Endothelial cell of umbilical vein (primary cell): ENCODE measurements at places on chromosomes 1 and 21. TPM values are rescaled to one million over a fixed set of nuclear protein-coding genes. Genes with fewer than 3 reads are reported as not detected.

The C1orf185 gene
- polyA plus RNA-seq, result not detected in 2 replicates

The REN gene
- 0.11 TPM in 1 of 2 replicates, not detected in the other for polyA plus RNA-seq

The TINAGL1 gene
- polyA plus RNA-seq, result 477 and 555 TPM in 2 replicates

- H3K27me3 ChIP-seq, result no peaks in the 10 kb centered on the region
- H3K4me3 ChIP-seq, result no peak overlapping the region
- H3K4me1 ChIP-seq, result no peaks in the 10 kb centered on the region
- DNase-seq, result no peak
- H3K27ac ChIP-seq, result no peak overlapping the region
- H3K36me3 ChIP-seq, result no peaks in the 10 kb centered on the region
Observed at GRCh38 chr1:89170170-89171066, 5.4 kb downstream of the GBP7 start.

DNA sequence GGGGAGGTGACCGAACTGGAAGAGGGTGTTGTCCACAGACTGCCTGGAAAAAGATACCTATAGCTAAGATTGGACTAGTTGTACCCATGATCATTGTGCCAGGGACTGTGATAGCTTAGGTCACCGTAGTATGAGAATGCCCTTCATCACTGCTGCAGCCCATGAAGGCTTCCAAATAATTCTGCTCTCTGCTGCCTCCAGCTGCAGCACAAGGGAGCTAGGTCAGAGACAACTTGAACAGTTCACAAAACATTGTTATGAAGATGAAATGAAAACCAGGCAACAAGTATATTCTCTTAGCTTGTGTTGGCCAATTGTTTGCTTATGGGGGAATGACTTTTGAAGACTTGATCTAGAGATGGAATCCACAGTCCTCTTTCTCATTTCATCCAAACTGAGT lies 246.7 kb downstream of the MRPL39 start:
- no peak overlapping the region for H3K27ac ChIP-seq
- H3K4me1 ChIP-seq, result no peaks in the 10 kb centered on the region
- no peaks in the 10 kb centered on the region for H3K36me3 ChIP-seq
- DNase-seq, result no peak

DNA sequence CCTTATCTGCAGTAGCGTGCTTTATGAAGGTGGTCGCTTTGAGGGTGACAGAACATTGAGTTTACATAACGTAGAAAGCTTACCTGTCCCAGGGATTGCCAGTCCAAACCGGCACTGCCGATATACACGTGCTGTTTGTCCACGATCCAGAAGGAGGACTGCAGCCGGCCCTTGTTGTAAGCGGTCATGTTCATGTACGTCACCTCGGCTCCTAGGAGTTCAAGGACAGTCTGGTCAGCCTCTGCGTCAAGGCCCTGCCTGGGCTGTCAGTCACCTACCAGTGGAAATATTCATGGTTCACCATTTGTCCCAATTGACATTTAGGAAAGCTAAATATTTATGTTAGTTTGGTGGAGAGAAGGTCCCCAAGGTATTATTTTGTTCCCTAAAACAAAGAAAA lies 221.0 kb upstream of the MAP1LC3C start:
- no peaks in the 10 kb centered on the region for H3K4me1 ChIP-seq
- no peak overlapping the region for H3K27ac ChIP-seq
- H3K4me3 ChIP-seq, result no peak overlapping the region
- H3K36me3 ChIP-seq, result no peaks in the 10 kb centered on the region

DNA sequence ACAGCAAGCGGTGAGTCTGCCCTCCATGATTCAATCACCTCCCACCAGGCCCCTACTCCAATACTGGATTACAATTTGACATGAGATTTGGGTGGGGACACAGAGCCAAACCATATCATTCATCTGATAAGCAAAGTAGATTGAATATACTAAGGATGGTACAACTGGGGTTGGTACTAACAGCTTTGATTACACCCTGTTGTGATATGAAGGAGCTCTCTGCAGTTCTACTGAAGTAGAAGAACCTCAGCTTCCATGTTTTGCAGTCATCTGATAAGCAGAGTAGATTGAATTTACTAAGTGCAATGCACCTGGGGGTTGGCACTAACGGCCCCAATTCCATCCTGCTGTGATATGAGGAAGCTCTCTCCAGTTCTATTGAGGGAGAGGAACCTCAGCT lies 31.1 kb downstream of the RWDD3 start:
- H3K4me1 ChIP-seq, result no peaks in the 10 kb centered on the region
- no peaks in the 10 kb centered on the region for H3K36me3 ChIP-seq
- no peak overlapping the region for H3K27ac ChIP-seq
- no peak for DNase-seq

DNA sequence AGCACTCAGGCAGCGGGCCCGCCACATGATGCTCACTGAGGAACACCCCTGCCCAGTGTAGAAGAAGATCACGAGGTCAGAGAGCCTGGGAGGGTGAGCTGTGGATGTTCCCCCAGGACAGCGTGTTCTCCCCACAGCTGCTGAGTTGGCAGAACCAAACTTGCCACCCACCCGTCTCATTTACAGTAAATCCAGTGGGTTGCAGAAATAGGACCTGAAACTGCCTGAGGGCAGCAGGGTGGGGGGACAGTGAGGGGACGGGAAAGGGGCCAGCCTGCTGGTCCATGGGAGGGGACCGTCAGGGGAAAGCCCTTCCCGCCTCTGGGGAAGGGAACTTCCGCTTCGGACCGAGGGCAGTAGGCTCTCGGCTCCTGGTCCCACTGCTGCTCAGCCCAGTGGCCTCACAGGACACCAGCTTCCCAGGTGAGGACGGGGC lies at the start of gene C1QB:
Gene C1QB, plus strand, starts transcription at position 356 of the 436 bp plus-strand sequence. CDS start 6,227 bp downstream, outside the sequence.
- no peak within 1 kb of the TSS for H3K27ac ChIP-seq
- H3K27me3 ChIP-seq, result peaks cover 9% of the 10 kb centered on the region
- DNase-seq, result no peak
- no peaks in the 10 kb centered on the region for H3K4me1 ChIP-seq
- no peak within 1 kb of the TSS for H3K4me3 ChIP-seq

DNA sequence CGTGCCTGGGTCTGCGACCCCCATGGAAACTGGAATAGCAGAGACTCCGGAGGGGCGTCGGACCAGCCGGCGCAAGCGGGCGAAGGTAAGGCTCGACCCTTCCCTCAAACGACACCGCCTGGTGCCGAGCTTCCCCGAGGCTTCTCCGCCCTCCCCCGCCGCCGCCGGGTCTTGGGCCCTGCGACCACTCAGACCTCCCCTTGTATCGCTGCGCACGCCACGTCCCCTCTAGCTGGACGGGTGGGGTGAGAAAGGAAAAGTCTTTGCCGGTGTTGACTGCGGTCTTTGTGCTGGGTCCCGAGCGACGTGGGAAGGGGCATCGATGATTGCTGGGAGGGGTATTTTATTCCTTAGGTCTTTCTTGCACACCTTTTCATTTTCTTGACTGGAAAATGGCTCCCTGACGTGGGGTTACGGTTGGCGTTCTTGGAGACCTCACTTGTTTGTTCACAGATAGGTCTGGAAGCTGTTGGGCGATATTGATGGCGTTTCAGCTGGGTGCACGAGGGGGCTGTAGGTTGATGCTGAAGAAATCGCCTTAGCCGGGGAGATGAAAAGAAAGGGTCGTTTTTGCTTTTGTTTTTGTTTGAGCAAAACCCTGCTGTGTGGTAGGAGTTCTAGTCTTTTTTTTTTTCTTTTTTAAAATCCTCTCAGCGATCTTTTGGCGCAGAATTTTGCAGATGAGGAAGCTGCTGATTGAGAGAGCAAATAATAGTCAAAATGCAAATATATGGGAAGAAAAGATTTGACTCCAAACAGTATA lies 776 bp downstream of the KDM1A start:
- H3K4me1 ChIP-seq, result peaks cover 8% of the 10 kb centered on the region
- H3K27ac ChIP-seq, result peak overlapping the region; percentile 51
- no peaks in the 10 kb centered on the region for H3K27me3 ChIP-seq
- peak; percentile 70 for DNase-seq
- no peaks in the 10 kb centered on the region for H3K36me3 ChIP-seq

GRCh38 chr1:1069056-1069710 lies 4.9 kb downstream of the RNF223 start:
- no peaks in the 10 kb centered on the region for H3K27me3 ChIP-seq
- H3K4me3 ChIP-seq, result no peak overlapping the region
- peak; percentile 40 for DNase-seq
- H3K27ac ChIP-seq, result no peak overlapping the region

DNA sequence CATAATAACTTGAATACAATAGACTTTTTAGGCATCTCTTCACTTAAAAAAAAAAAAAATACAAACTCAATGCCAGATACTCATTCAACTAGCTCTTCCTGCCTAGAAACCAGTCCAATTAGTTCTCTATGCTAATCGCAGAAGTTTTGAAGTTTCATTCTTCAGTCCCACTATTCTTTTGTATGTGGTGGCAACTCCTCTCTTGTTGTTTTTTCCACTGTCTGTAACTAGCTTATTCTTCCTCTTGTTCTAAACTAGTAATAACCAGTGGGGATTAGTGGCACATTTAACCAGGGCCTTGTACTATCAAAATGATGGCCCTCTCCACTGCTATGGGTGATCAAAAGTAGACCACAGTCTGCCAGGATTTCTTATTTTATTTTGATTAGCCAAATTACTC lies 52.5 kb downstream of the SELENOF start:
- no peak overlapping the region for H3K4me3 ChIP-seq
- H3K4me1 ChIP-seq, result no peaks in the 10 kb centered on the region
- H3K27me3 ChIP-seq, result no peaks in the 10 kb centered on the region

GRCh38 chr1:17304151-17304825 lies 3.7 kb upstream of the PADI4 start:
- H3K4me1 ChIP-seq, result no peaks in the 10 kb centered on the region
- H3K4me3 ChIP-seq, result no peak overlapping the region
- DNase-seq, result no peak
- no peaks in the 10 kb centered on the region for H3K36me3 ChIP-seq
- no peaks in the 10 kb centered on the region for H3K27me3 ChIP-seq
